ENCODE measurements at places on chromosomes 2 and 18.

- no peak for DNase-seq
These were observed 32.9 kb downstream of the RMC1 start for GRCh38 chr18:23536204-23536603.

GRCh38 chr2:174527959-174528358, 41.1 kb upstream of the GPR155 start:
- DNase-seq, result no peak

DNA sequence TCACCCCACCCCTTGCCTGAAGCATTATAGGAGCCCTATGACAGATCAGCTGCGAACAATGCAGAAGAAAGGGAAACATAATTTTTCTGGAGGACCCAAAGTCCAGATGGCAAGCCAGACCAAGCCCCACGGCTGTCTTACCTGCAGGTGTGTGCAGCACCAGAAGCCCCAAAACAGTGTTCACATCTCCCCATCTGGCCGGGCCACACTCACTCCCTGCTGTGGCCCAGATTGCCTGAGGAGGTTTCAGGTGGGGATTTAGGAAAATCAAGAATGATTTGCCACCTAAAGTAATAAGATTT, 11.7 kb upstream of the STK17B start:
- DNase-seq, result no peak

DNA sequence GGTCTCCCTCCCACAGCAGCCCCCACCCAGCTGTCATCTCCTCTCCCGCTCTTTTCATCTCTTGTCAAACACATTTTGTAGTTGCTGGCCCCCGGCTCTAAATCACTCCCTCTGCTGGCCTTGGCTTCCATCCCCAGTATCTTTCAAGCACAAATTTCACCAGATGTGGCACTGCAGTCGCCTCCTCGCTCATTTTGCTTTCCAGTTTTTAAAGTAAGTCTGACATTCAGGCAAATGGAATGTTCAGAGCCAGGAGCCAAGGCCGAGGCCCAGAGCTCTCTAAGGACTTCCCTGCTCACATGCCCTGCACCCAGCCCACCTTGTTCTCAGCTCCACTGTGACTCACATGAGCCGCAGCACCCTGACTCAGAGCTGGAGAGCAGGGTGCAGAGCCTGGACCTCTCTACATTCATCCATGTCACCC, 158.4 kb downstream of the GALNT14 start:
- DNase-seq, result no peak

- no peak for DNase-seq
These were observed 158.1 kb downstream of the TANC1 start for GRCh38 chr2:159126432-159127022.

DNA sequence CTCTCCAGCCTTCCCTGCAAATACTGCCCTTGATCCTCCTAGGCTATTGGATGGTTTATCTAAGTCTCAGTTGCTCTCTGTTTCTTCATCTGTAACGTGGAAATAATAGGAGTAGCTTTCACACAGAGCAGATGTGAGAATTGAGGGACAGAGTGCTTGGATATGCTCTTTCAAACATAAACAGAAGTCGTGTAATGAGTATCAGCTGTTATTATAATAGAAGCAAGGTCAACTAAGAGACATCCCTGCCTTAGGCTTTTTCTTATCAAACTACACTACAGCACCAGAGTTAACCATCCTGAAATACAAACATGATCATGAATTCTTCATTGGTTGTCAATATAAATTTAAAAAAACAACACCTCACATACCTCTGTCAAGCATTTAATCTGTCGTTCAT, 138.2 kb downstream of the DOK6 start:
- DNase-seq, result no peak

DNA sequence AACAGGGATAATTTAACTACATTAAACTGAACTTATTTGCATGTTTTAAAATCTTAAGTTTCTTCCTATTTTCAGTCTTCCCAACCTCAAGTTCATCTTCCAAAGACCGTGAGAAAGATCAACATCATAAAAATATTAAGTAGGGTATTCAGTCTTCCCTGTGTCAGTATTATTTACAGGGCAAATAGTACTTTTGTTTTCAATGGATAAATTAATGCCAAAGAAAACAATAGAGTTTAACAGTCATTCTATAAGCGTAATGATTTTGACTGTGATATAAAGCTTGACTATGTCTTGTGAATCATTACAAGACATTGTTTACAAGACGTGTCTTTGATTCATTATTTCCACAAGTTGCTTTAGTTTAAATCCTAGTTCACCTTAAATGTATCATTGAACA, 48.0 kb upstream of the NRXN1 start:
- no peak for DNase-seq

- no peak for DNase-seq
These were observed 269.4 kb upstream of the TANK start for GRCh38 chr2:160890667-160891352.

DNA sequence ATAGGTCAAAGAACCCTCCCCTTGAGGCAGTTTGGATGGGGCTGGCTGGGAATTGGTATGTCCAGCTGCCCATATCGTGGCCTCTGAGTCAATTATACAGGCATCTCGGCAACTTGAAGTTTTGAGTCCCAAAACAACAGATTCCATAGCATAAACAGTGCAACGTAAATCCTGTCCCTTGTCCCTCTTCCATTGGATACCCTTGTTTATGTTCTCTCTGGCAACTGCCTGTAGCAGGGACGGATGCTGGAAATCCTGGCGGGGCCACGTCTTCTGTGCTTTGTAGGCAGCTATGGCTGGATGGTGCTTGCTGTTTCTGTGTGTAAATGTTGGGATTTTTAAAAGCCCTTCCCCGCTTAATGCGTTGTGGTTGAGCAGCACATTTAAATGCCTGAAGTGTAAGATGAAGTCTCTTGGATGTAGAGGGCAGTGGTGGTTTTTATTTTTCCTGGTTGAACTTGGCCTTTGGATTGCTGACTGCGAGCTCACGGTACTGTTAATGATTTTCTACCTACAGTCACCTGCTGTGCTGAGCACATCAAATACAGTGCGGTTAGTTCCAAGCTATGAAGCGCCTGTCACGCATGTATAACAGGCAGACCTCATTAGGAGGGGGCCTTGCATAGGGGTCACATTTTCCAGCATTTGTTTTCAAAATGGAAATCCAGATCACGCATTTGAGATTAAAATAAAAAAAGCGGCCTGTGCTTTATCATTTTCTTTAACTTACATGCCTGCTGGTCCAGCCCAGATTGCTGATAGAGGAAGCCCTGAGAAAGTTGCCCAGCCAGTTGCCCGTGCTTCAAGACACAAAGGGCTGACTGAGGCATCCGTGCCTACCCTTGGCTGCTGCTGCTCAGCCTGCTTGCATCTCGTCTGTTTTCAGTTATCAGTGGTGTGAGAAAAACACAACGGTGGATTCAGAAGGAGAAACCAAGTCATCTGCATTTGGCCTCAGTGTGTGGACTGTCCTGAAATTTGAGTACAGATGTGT, 84.7 kb downstream of the NEDD4L start:
- no peak for DNase-seq

GRCh38 chr18:54807303-54807702, 21.0 kb upstream of the RAB27B start:
- no peak for DNase-seq

- DNase-seq, result no peak
These were observed 12.5 kb downstream of the HDLBP start for GRCh38 chr2:241302759-241303651.

GRCh38 chr2:71452565-71452964, 796 bp upstream of the DYSF start:
- no peak for DNase-seq

- no peak for DNase-seq
These were observed 15.8 kb downstream of the RAB10 start for GRCh38 chr2:26049641-26050040.

DNA sequence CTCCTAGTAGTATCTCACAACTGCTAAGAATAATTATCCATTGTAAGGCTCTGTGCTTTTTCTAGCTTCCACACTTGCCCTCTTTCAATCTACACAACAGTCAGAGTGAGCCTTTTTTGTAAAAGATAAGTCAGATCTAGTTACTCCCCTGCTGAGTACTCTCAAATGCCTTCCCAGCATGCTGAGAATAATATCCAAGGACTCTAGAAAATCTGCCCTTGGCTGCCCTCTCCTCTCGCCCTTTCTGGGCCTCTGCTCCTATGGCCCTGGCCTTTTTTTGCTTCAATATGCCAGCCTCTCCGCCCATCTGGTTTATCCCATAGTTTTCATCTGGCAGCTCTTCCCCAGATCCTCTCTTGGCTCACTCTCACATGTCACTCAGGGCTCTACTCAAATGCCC, 455.9 kb upstream of the UBE2E3 start:
- DNase-seq, result no peak

DNA sequence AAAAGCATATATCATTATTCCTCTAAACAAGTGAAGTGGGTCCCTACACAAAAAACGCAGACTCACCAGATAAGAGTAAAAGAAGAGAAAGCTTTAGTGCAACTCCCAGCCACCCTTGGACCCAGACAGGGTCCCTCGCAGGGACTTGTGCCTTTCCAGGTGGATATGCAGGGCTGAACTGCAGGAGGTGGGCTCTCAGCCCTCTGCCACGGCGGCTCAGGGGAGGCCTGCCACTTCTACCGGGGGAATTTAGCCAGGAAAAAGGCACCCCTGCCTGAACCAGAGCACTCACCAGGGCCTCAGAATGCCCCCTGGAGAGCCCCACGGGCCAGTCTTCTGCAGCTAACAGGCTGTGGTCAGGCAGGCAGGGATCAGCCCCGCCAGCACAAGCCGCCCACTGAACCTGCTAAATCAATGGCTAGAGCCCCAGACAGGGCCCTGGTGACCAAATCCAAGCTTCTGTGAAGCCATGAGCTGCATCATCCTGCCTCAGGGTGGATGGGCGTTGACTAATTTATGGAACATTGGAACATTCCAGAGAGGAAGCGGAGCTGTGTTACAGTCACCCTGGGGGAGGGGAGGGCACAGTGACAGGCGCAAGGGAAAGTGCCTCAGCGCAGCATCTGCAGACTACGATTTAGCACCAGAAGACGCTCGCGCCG, 209.3 kb downstream of the EIPR1 start:
- no peak for DNase-seq

Data from stimulated activated CD4-positive, alpha-beta T cell treated with anti-CD3 and anti-CD28 coated beads, TNF-alpha, amount 100 ng/mL, for 24 hours (primary cell).